Stimulated activated CD4-positive, alpha-beta T cell treated with anti-CD3 and anti-CD28 coated beads, TNF-alpha, amount 100 ng/mL, for 4 hours (primary cell): ENCODE measurements at places on chromosomes 4 and X.

DNA sequence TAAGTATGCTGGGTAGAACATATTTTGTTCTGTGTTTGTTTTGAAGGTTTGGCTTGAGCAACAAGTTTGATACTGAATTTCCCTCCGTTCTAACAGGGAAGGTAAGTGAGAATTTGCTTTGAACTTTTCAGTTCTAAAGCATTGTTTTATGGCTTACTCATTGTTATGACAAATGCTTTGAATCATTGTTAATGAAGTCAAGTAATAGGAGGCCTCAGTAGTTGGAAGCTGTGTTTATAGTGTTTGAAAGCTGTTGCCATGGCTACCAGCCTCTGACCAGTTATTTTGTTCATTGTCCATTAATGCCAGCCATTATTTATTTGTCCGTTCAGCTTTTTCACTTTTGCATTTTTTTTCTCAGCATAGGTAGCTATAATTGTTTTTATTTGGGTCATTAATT is 14.4 kb downstream of the CHIC1 start:
- DNase-seq: no peak

DNA sequence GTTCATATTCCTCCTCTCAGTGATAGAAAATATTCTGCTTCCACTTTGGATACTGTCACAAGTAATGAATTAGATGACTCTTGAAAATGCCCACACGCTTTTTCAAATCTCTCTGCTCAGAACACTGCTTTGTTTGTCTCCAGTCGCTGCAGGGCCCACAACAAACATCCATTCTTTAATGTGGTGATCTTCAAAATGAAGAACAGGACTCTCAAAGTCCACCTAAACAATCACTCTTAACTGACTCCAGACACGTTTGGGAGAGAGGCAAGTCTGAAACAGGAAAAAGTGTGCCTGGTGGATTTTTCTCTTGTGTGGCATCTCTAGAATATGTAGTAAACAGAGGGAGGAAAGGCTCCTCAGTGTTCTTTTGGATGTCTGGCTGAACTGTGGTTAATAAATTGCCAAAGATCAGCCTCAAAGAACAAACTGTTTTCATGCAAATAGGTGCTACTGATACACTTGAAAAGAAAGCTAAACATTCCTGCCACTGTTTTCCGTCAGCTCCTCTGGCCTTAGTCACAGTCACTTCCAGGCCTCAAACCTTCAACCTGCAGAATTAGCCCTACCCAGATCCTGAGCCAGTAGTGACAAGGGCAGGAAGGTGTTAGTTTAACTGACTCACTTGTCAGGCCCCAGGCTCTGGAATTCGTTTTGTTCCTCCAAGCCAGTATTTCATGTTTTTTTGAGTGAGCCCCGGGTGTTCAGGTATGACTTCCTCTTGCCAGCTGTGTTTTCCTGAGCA is 259.6 kb upstream of the GPC4 start:
- DNase-seq: no peak

DNA sequence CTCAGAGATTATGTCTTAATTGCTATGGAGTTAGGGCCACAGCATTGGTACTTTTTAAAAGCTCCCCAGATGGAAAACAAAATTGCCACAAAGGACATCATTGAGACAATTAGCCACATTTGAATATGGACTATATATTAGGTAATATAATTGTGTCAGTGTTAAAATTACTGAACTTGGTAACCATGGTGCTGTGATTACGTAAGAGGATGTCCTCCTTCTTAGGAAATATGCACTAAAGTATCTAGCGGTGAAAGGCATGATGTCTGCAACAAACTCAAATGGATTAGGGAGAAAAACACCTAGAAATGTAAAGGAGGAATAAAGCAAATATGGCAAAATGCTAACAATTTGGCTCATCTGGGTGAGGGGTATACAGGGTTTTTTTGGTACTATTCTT is 89.9 kb upstream of the PAK3 start:
- DNase-seq: no peak

DNA sequence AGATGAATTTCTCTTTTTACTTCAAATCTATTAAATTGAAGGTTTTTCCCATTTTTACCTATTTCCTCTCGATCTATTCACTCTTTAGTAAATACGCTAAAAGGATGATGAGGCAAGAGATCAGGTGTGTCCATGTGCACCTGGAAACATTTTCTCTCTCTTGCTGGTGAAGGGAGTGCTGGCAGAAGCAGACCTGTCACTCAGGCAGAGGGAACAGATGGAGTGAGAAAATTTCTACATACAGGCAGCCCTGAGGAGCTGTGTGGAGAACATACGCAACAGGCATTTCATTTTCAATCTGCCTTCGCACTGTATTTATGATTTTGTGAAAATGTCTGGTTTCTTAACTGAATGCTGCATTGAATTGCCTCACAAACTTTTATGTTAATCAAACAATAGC is 249.5 kb downstream of the GPM6A start:
- DNase-seq: no peak

GRCh38 chr4:38386005-38386551 is 277.9 kb upstream of the KLF3 start:
- DNase-seq: no peak

DNA sequence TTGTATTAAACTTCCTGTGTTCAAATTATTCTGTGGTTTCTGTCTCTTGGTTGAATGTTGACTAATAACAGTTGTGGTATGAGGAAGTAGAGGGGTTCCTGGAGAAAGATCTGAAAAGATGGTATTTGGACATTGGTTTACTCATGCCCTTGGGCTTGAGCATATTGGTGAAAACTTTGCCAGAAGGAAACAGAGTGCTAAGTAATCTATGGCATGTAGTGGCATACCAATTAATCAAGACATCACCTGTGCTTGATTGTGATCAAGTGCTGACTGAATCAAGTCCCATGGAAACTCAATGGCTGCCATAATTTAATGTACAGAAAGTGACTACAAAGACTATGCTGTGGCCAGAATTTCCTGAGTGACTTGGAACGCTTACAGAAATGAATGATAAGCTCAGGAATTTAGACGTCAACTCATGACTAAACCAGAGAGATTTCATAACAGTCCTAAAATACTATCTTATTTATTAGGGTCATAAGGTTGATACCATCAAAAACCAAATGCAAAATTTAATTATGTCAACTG is 2062.9 kb downstream of the ARAP2 start:
- no peak for DNase-seq

DNA sequence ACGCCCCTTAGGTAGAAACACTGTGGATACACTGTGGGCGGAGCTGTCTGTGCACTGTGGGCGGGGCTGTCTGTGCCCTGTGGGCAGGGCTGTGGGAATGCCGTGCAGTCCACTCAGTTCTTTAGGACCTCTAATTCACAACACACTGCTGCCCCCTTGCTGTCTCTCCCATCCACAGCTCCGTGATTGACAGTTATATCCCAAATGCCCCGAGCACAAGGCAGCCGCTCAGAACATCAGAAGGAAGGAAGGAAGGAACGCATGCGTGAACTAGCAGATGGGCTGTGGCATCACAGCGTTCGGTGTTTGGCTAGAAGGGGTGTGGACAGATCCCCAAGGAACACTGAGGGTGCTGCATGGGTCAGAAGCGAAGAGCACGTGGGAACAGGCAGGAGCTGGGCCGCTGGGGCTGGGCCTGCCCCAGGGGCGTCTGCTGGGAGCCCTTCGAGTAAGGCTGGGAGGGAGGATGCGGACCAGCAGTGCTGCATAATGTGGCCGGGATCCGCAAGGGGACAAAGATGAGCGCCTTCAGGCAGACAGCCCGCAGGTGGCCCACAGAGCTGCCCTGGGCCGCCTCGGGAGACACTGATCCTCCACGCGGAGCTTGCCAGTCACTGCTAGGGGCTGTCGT is 29.8 kb downstream of the ACOX3 start:
- DNase-seq: no peak

- DNase-seq: no peak
Observed at GRCh38 chr4:36242629-36243354, 1.5 kb downstream of the ARAP2 start.

GRCh38 chrX:107686792-107687191 is 58.5 kb downstream of the PRPS1 start:
- no peak for DNase-seq

- no peak for DNase-seq
Observed at GRCh38 chrX:135944486-135944885, 29.3 kb downstream of the MMGT1 start.
